ENCODE measurements at places on chromosomes 7 and 10. TPM values are rescaled to one million over a fixed set of nuclear protein-coding genes. Genes with fewer than 3 reads are reported as not detected.

The SKAP2 gene
- 55.7 TPM for total RNA-seq

The SLC13A1 gene
- not detected for total RNA-seq

The DGKB gene
- total RNA-seq, result not detected

The LIPK gene
- not detected for total RNA-seq

The KNDC1 gene
- 0.39 TPM for total RNA-seq

The LRRC27 gene
- total RNA-seq, result 7.9 TPM

The ARHGAP22 gene
- total RNA-seq, result 2.1 TPM

The ITGA8 gene
- 9.2 TPM for total RNA-seq

The HABP2 gene
- total RNA-seq, result not detected

The ZNF727 gene
- total RNA-seq, result 1.2 TPM

The DNAJC12 gene
- 18.2 TPM for total RNA-seq

The GTPBP4 gene
- 29.1 TPM for total RNA-seq

The MOSPD3 gene
- 18.5 TPM for total RNA-seq

The INPP5A gene
- 21.0 TPM for total RNA-seq

The OPN4 gene
- 0.02 TPM for total RNA-seq

The MRLN gene
- not detected for total RNA-seq

The C10orf88 gene
- 4.1 TPM for total RNA-seq

The CRYGN gene
- not detected for total RNA-seq

The KLLN gene
- total RNA-seq, result not detected

The GCK gene
- not detected for total RNA-seq

The EXOC4 gene
- total RNA-seq, result 45.4 TPM

The OR2A5 gene
- not detected for total RNA-seq

The OLAH gene
- total RNA-seq, result not detected

Data from H4 (cell line).